Bone marrow (tissue), 2 donors: ENCODE measurements at places on chromosomes 11 and 22.

- no peak for DNase-seq
Observed at GRCh38 chr11:92946707-92947106, 22.7 kb upstream of the MTNR1B start.

- DNase-seq = peak; percentile 52
Observed at GRCh38 chr11:2888266-2888968, 2.8 kb upstream of the CDKN1C start.

GRCh38 chr22:36399472-36399778 lies 11.7 kb upstream of the MYH9 start:
- DNase-seq = no peak

GRCh38 chr11:112789481-112789880 lies 171.7 kb upstream of the NCAM1 start:
- DNase-seq = no peak

DNA sequence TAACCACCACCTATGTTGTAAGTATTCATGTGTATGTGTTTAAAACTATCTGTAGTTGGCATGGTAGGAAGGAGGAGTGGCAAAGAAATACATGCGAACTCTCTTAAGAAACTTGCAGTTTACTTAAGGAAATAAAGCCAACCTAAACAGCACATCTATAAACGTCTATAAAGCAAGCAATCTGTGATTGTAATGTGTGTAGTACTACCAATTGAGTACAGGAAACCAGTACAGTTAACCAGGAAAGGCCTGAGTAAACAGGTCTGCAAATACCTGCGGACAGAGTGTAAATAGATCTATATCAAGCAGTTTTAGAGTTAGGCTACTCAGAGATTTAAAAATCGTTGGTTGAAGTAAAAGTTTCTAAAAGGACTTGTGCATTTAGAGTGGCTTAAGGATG lies 59.5 kb upstream of the AMOTL1 start:
- DNase-seq = no peak

- DNase-seq = peak; percentile 16
Observed at GRCh38 chr11:122656631-122657101, 1.1 kb downstream of the UBASH3B start.

DNA sequence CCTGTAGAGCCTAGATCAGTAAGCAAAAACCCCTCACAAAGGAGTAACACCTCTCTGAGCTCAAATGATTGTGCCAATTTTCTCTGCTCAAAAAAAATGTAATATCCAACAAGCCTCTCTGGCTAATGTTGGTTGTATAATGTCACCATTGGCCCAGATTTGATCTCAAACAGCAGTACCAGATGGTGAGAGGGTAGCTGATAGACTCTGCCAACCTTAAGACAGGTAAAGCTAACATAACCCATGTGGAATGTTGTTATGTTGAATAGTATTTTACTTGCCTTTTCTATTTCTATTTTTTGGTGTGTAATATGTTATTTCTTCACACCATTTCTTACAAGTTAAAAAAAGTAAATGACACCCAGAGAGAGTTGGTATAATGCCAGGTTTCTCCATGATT lies 166.7 kb upstream of the GUCY1A2 start:
- DNase-seq = no peak

DNA sequence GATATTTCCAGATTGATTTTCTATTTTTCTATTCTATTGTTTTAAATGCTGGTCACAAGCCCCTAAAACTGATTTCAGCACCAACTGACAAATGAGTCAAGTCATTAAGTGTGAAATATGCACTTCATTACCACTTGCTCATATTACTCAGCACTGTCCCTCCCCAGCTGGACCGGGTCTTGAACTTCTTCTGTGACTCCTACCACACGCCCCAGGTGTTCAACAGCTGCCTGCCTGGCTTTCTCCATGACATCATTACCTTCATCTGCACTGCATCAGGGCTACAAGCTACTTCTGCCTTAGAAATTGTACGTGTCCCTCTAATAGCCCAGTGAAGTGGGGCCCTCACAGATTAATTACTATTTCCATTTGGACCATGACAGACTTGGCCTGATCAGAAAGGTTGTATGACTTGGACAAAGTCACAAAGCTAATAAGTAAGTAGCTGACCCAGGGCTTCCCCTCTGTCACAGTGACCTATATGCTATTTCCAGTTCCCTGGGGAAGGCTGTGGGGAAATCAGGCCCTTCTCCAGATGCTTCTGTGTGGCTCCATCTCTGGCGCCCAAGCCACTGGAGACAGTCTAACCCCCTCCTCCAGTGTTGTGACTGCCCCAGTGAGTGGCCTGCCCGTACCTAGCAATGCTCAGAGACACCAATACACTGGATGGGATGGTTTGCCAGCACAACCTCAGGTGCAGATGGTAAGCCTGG lies 18.1 kb downstream of the TBC1D10A start:
- no peak for DNase-seq

DNA sequence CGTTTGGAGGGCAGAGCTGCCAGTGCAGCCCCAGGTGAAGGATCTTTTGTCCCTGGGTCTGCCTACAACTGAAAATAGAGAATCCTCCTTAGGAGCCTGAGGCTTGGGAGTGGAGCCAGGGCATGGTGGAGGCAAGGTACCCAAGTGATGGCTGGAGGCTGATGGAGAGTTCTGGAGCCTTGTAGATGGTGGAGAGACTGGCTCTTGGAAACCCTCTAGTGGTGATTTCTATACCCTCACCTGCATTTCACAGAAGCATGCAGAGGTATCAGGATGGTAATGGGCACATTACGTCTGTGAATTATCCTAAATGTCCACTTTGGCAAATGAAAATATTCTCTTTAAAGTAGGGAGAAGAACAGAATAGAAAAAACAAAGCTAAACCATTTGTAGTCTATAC lies 44.4 kb downstream of the INSC start:
- no peak for DNase-seq

DNA sequence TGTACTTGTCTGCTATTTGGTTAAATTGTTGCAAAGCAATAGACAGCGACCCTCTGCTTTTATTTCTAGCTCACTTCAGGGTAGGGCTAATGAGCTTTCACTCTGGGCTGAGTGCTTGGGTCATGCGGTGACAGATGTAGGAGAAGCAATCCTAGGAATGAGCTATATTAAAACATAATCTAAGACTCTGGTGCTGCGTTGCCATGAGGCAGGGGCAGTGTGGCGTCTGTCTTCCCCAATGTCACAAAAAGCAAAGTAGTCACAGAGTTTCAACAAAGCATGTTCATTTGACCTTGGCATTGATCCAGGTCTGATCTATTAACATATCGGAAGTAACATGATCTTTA lies 55.5 kb upstream of the GRAMD1B start:
- no peak for DNase-seq

- DNase-seq = no peak
Observed at GRCh38 chr11:57403802-57404147, 13.3 kb upstream of the PRG2 start.

DNA sequence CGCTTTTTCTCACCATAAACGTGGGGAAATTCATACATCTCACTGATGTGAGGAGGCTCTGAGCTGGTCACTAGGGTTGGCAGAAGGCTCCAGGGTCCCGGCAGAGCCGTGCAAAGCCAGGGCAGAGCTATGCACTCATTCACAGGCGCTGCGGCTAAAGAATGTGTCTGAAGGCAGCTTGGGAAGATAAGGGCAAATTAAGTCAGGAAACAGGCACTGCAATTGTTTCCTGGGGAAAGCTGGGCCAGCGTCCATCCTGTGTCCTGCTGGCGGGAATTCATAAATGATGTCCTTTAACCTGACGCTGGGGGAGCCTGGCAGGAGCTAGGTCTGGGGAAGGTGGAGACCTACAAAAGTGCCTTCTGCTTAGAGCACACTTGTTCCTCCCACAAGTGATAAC lies 27.6 kb downstream of the PKNOX2 start:
- no peak for DNase-seq

GRCh38 chr11:70108250-70108649 lies 30.1 kb downstream of the ANO1 start:
- no peak for DNase-seq

GRCh38 chr22:46171940-46172339 lies 21.6 kb downstream of the PPARA start:
- DNase-seq = no peak

GRCh38 chr11:25794804-25795203 lies 537.1 kb upstream of the ANO3 start:
- DNase-seq = no peak

GRCh38 chr11:85266646-85267045 lies 360.5 kb downstream of the DLG2 start:
- no peak for DNase-seq

DNA sequence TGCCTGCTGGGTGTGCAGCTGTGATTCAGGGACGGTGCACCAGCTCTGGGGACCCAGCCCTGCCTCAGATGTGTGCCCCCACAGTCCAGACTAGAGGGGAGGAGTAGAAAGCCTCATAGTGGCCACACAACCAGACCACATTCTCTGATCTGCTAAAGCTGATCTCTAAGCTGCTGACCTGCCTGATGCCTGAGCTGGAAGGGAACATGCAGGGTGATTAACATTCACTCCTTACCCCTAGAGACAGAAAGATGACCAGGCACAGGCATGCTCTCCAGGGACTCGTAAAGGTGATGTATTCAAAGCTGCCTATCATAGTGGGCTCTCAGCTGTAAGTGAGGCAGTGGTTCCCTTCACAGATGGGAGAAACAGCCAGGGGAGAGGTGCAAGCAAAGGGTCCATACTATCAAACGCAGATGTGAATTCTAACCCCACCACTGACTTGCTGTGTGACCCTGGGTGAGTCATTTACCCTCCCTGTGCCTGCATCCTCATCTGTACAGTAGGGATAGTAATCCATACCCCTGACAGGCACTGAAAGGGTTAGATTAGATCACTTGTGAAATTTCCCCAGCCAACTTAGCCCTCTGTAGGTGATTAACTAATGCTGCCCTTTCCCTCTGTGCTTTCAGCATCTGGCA lies 29.0 kb upstream of the LRRC32 start:
- no peak for DNase-seq

DNA sequence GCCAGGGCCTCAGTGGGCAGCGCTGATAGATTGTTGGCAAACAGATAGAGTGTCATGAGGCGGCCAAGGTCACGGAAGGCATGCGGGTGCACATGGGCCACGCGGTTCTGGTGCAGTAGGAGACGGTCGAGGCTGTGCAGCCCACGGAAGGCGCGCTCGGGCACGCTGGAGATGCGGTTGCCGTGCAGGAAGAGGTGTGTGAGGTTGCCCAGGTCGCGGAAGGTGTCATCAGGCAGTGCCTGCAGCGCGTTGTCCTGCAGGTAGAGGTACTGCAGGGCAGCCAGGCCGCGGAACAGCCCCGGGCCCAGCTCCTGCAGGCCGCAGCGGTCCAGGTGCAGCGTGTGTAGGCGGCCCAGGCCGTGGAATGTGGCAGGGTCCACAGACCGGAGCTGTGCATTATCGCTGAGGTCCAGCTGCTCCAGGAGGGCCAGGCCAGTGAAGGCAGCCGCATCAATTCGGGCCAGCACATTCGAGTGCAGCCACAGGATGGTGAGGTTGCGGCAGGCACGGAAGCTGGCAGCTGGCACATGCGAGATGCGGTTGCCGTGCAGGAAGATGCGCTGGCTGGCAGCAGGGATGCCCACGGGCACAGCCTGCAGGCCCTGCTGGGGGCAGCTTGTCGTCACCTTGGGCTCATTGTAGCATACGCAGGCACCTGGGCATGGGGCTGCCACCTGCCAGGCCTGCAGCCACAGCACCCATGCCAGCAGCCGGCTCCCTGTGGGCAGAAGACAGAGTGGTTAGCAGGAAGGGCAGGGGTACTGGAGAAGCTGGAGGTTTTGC lies 25.5 kb downstream of the RTN4R start:
- DNase-seq = no peak

DNA sequence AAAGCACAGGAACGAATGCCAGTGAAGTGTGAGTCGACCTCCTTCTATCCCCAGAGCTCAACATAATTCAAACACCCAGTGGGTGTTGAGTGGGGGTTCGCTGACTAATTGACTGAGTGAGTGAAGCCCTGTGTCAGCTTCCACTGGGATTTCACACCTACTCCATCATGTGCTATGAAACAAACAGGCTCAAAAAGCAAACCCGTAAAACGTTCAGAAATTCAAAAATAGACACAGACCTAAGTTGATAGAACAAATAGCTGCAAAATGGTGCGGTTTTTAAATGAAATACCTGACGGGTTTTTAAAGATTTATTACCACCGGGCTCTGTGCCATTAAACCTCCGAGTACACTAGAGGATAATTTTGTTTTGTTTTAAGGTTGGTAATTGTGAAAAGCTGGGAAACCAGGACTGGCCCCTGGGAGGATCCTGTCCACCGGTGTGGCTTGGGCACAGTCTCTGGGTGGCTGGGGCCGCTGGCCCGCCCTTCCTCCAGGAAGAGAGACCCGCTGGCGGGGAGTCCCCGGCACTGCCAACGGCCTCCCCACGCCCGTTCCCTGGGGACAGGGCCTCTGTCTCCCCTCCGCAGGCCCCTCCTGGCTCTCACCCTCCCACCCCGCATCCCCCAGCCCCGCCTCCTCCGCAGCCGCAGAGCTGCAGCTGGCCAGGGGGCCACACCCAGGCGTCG lies 13.6 kb downstream of the KCNJ5 start:
- no peak for DNase-seq

- no peak for DNase-seq
Observed at GRCh38 chr22:46710806-46711205, 27.2 kb downstream of the CERK start.

DNA sequence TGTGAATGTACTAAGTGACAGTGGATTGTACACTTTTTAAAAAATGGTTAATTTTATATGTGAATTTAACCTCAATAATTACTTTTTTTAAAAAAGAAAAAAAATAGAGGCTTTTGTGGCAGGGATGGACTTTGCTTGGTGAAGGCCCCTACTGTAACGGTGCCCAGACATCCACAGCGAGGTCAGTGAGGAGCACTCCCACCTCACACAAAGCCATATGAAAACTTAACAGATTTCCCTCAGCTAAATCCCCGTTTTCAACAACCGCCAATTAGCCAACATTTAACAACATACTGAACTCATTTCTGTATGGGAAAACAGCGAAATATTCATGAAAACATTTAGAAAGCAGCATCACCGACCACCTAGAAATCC lies 642 bp upstream of the C11orf58 start:
- DNase-seq = no peak
